Right forelimb (tissue), 1 donor: ENCODE measurements at places on chromosomes 2 and 18.

- no peak for DNase-seq
These were observed 9.0 kb upstream of the RNF103 start for GRCh38 chr2:86632672-86633071.

- no peak for DNase-seq
These were observed 72.2 kb downstream of the XRCC5 start for GRCh38 chr2:216181351-216181750.

GRCh38 chr18:58671632-58672564 lies 633 bp downstream of the MALT1 start:
- no peak for DNase-seq

DNA sequence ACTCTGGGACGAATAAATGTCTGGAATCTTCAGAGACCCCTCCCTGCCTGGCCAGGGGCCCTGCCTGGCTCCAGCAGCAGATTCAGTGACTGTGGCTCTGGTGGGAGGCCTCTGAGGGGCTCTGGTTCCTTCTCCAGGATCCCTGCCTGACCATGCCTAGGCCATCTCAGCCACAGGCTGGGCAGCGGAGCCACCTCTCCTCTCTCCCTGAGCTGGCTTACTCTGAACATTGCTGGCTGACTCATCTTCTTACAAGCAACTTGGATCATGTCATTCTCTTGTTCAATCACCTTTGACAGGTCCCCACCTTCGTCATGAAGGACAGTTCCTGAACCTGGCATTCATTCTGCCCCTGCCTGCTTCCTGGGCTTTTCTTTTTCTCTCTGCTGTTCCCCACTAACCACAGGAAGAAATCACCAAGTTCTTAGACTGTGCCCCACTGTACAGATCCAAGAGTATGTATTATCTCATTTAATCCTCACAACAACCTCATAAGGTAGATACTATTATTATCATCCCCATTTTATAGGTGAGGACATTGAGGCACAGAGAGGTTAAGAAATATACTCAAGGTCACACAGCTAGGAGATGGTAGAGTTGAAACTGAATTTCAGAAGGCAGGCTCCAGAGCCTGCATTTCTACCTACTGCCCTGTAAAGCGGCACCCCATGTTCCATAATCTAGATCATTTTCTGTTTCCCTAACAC lies 155.5 kb upstream of the SMAD2 start:
- no peak for DNase-seq

DNA sequence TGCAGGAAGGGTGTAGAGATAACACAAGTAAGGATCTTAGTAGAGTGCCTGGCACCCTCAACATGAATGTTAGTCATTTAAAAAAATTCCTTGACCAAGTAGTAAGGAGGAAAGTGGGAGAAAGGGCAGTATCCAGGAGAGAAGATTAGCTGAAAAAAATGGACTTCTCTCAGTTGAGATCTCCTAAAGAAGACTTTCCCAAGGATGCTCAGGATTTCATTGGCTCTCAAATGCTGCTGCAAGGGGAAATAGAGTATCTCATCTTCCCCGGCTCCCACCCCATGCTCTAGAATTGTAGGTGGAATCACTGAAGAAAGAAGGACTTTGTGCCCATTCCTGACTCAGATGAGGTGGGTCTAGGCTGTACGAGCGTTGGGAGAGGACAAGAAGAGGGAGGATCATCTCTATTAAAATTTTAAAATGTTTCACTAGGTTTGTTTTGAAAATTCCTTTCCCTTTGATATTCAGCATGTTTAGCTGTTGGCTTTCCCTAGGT lies 231.1 kb downstream of the MYCN start:
- DNase-seq, result no peak

- DNase-seq, result no peak
These were observed 38.2 kb upstream of the EPHA4 start for GRCh38 chr2:221610255-221610654.

GRCh38 chr2:239832490-239833268 lies 192.5 kb downstream of the NDUFA10 start:
- DNase-seq, result peak; percentile 34

- no peak for DNase-seq
These were observed 2.5 kb downstream of the GALNT3 start for GRCh38 chr2:165791421-165792103.

GRCh38 chr2:84888401-84889276 lies 7.8 kb upstream of the TRABD2A start:
- DNase-seq, result no peak

DNA sequence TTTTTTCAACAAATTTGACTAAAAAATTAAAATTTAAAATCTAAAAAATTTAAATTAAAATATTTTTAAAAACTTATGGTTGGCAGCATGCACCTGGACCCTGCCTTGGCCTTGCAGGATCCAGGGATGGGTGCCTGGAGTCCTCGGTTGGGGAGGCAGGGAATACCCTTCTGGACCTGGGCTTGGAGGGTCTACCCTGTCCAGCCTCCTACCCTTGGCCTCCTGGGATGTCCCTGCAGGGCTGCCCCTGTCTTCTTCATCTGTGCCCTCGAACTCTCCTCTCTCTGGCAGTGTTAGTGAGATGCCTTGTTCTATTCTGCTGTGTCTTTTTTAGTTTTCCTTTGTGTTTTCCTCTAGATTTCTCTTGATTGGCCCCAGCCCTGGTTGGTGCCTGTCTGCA lies 68.9 kb upstream of the HAAO start:
- DNase-seq, result no peak

DNA sequence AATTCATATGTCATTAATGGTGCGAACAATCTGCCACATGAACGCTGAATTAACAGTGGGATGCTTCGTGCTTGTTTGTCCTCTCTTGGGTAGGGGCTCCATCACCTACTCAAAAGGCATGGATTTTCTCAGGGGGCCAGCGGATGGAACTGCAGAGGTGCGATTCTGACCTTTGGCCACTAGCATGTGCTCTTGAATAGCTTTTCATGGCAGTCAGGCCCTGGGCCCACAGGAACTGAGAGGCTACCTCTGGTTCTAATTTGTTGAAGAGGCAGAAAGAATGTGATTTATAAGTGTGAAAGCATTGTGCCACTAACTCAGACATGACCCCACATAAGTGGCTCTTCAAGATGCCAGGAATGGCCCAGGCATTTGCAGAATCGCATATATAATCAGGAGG lies 283.2 kb downstream of the INSIG2 start:
- peak; percentile 50 for DNase-seq
